ENCODE measurements at places on chromosomes 6 and 20.

GRCh38 chr20:19519466-19519865 is 238.6 kb upstream of the RIN2 start:
- DNase-seq, result no peak

GRCh38 chr6:26331218-26332073 is 33.6 kb upstream of the BTN3A2 start:
- peak; percentile 70 for DNase-seq

GRCh38 chr20:19628570-19629134 is 129.4 kb upstream of the RIN2 start:
- peak; percentile 88 for DNase-seq

DNA sequence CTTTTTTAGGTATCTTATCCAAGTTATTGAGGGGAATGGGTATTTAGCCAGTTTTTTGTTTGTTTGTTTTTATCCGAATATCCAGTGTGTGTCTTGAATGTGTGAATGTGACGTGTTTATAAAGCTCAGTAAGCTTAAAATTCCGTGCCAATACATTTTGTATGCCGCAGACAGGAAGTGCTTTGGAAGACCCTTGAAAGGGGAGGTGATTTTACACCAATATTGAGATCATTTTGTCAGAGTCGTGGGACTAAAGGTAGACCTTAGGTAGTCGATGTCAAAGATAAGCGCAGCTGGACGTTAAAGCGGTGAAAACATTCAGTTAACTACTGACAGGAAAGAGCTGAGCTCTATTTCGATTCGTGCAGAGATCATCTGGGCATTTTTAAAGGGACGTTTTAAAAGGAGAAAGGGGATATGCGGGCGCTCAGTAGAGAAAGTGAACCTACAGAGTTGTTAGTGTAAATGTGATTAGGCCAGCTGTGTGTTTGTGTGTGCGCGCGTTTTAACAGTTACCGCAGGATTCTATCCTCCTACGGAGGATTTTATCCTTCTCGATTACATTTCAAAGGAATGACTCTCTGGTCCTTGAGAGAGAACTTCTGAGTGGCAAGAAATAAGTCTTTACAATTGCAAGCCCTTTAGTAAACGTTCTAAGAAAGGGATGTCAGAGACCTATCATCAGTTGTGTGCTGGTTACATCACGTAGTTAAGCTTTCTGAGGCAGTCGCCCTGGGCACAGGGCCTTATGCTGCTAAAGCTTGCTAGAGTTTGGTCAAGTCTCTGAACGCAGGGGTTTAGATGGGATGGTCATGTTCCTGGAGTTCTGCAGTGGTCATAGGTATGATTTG is 625 bp upstream of the ECHDC1 start:
- DNase-seq, result no peak

- no peak for DNase-seq
Observed at GRCh38 chr6:153096792-153097191, 34.3 kb downstream of the RGS17 start.

DNA sequence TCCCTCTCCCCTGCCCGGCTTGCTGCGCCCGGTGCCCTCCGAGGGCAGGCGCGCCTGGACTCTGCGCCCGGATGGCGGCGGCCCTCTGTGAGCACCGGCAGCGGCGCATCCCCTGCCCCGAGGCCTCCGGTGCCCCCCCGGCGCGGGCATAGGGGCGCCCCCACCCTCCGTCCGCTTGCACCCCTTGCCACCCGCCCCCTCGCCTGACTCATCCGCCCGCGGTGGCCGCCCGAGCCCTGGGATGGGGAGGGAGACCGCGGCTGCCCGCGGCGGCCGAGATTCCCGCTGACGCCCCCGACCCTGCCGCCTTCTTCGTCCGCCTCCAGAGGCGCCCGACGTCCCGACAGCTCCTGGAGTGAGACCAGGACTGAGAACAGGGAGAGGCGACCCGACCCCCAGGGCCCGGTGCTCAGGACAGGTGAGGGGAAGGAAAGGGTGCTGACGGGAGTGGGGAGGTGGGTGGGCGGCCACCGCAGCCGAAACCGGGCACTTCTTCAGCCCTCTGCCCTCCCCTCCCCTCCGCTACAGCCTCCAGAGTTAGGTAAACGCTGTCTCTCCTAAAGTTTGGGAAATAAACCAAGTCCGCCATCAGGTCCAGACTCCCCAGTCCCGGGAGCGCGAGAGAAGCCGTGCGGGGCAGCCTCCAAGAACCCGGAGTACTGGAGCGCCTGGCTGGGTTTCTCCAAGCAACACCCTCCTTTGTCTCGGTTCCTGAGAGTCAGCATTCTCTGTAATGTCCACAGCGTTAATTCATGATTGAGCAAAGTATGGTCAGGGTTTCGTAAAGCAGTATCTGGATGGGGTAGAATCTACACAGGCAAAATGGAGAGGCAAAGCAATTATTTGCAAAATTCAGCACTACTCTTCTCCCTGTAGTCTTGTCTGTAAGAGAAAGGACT is 539 bp downstream of the TMEM200A start:
- peak; percentile 90 for DNase-seq

DNA sequence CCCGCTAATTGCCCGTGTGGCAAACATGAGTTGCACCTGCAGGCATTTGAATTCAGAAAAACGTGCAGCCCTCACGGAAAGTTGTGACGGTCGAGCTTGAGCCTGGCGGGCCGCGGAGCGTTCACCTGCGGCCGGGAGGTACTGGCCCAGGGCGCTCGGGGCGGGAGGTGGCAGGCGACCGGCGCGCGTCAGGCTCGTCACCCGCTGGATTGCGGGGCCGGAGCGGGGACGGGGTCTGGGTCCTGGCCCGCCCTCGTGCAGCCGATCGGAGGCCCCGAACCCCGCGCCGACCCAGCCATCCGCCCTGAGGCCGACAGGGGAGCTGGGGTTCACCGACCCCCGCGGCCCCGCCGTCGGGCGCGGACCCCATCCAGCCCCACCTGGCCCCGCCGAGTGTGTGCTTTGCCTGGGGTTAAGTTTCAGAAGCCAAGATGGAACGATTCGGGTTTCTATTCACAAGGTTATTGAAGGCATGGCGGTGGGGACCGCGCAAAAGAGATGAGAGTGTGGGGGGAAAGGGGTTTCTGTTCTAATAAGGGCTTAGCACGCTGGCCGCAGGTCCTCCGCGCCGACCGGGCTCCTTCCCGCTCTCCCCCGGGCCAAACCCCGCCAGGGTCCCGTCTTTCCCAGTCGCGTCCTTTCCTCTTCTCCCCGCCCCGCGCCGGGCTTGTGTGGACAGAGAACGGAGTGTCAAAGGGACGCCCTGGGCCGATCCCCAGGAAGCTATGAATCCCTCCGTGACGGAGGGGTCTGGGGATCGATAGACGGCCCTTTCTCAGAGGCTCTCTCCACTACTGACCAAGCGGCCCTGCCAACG is 1.6 kb upstream of the HEY2 start:
- DNase-seq, result peak; percentile 81

GRCh38 chr6:163501026-163501425 is 86.5 kb downstream of the QKI start:
- no peak for DNase-seq
